Muscle of back (tissue), 13 donors: ENCODE measurements at places on chromosomes 13 and 19.

GRCh38 chr19:48632692-48633147 lies 4.5 kb downstream of the DBP start:
- DNase-seq: no peak

DNA sequence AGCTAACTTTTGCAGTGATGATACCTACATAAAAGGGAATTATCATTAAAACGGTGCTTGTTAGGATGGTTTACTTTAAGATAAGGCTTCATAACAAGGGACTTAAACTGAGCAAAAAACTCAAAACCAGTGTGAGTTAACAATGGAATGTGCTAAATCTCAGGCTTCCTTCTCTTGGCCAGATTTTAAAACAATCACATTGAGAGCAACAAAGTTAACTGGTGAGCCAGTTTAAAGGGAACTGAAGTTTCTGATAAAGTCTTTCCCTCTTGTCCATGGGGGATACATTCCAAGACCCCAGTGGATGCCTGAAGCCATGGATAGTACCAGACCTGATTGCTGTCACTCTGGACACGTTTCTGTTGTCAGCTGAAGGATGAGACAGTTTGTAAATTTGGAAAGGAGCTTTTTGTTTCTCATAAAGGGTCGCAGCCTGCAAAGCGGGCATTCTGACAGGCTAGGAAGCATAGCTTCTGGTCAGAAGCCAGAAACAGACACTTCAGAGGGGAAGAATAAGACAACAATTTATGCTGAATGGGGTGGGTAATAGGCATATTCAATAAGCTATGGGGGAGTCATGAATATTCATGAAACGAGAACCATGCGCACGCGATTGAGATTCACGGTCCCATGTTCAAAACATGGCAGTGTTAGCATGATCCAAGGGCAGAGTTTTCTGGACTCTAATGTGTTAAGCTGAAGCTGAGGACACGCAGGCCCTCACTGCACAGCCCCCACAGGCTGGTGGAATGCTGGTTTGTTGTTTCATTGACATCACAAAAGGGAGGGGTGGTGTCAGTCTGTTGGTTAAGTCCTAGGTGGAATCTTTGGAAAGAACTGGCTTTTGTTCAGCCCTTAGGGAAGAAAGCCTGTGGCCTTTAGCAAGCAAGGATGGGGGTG lies 150.6 kb upstream of the RNF113B start:
- DNase-seq: peak; percentile 15

DNA sequence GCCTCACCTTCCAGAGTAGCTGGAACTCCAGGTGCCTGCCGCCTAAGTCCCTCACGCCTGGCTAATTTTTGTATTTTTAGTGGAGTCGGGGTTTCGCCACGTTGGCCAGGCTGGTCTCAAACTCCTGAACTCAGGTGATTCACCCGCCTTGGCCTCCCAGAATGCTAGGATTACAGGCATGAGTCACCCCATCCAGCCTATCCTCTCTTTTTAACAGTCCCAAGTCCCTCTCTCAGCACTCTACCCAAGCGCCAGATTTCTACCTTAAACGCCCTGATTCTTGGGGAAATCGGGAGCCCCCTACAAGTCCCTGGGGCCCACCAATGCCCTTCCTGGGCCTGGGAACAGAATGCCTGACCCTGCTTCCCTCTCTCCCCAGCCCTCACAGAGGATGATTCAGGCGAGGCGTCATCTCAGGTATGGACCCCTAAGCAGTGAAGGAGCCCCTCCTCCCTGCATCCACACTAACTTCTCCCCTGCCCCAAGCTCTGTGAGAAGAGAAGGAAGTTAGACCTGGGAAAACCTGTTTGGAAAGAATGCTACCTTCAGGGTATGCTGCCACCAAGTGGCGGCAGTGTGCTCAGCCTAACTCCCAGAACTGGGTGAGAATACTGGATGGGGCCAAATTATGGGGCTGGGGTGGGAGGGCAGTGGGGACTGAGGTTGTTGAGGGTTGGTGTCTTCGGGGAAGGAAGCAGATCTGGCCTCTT lies 20.8 kb upstream of the EBI3 start:
- DNase-seq: no peak

DNA sequence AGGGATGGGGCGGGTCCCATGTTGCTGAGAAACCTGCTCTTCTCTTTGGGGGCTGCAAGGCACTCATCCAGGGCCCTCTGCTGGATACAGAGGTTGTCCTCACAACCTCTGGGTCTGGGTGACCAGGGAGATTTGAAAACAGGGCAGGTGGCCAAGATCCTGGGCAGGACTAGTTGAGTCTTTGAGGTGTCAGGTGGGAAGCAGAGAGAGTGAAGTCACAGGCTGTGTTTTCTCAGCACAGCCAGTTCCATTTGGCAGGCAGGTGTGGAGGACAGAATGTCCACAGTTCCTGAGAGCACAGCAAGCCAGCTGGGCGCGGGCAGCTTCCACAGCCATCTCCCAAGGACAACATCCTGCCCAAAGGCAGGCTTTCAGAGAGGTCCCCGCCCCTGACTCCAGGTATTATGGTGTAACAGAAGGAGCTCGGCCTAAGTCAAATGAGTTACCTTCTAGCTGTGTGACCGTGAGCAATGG lies 118.8 kb downstream of the NUFIP1 start:
- DNase-seq: no peak

- no peak for DNase-seq
Observed at GRCh38 chr13:109760402-109760801, 26.0 kb downstream of the IRS2 start.

DNA sequence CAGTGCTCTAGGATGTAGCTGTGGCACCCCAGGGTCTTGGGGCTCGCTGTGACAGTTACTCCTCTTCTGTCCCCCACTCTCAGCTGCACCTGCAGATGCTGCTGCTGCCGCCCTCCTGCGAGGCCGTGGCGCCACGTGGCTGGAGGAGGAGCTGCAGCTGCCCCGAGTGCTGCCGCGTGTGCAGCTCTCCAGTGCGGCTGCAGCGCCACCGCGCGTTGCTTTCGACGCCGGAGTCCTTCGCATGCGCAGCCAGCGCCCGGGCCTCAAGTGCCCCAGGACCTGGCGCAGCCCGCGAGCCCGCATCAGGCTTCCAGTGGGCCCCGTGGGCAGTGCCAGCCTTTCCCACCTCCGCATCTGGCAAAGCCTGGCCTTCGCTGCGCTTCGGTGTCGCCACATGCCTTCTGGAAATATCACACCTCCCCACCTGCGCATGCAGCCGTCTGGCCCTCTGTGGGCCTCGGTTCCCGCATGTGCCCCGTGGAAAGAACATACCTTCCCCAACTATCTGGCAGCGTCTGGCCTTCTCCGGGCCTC lies 692 bp upstream of the ZNF580 start:
- no peak for DNase-seq

DNA sequence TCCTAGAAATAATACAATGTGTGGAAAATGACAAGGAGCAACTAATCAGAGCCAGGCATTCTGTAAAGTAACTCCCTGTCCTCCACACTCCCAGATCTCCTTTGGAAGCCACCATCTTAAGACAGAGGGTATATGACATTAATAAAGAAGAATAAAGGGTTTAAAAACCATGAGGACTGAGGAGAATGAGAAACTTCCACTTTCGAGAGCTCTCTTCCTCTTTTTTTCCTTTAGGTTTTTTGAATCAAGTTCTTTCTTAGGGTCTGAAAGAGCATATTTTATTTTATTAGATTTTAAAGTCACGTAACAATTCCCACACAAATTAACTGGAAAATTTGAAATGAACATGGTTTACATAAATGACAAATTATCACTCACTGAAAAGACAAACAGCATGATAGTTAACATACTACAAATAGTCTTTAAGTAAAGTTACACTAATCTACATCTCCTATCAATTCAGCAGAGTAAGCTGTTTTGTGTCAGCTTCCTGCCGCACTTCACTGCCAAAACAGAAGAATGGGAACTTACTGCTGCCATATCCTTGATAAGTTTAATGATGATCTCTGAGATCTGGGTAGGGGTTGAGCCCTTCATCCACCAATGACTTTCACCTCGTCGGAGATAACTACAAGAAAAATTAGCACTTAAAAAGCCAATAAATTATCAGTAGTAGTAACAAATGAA lies 38.6 kb upstream of the FBXL3 start:
- DNase-seq: no peak

GRCh38 chr13:49935171-49936074 lies 717 bp downstream of the SPRYD7 start:
- DNase-seq: peak; percentile 24

- DNase-seq: no peak
Observed at GRCh38 chr13:34078334-34078999, 260.5 kb downstream of the RFC3 start.

GRCh38 chr19:6047741-6048251 lies 62.5 kb downstream of the RFX2 start:
- DNase-seq: no peak

- no peak for DNase-seq
Observed at GRCh38 chr13:30576528-30576927, 41.2 kb upstream of the USPL1 start.

- no peak for DNase-seq
Observed at GRCh38 chr19:15424692-15425272, 6.0 kb upstream of the AKAP8L start.

GRCh38 chr13:69721631-69722030 lies 386.0 kb upstream of the ATXN8OS start:
- no peak for DNase-seq

DNA sequence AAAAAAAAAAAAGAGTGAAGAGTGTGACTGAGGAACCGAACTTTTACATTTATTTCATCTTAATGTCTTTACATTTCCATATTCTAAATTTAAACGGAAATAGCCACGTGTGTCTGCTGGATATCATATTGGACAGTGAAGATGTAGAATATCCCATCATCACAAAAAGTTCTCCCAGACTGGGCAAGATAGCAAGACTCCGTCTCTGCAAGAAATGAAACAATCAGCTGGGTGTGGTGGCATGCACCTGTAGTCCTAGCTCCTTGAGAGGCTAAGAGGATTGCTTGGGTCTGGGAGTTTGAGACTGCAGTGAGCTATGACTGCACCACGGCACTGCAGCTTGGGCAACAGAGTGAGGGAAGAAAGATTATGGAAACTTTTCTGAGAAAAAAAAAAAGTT lies 3.9 kb downstream of the ZNF579 start:
- DNase-seq: no peak

DNA sequence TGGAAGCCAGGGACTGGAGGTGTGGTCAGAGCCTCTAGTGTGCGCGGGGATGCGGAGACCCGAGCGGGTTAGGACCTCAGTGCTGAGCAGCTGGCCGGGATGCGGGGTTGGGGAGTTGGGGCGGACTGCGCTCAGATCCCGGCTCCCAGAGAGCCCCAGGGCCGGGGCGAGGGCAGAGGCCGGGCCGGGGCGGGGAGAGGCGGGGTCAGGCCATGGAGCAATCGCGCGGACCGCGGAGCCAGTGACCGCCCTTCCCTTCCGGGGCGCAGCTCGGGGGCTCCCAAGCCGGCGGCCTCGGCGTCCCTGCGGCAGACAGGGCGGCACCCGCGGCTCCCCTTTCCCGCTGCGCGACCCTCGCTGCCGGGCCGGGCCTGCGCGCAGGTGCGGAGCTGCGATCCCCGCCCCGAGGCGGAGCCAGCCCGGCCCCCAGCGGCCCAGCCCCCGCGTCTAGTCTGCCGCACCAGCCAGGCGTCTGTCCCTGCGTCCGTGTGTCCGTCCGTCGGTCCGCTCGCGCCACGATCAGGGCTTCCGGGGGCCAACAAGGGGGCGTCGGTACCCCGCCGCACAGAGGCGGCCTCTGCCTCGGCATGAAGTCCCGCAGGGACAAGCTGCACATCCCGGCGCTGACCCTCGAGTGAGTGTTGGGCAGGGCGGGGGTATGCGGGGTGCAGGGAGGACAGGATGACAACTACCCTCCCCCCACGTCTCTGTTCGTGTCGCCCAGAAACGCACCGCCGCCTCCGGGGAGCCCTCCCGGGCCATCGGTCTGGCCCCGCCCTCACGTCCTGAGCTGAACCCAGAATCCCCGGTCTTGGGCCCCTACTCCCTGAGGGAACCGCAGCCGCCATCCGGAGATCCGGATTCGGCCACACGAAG lies 12.4 kb downstream of the MAST3 start:
- DNase-seq: peak; percentile 49

DNA sequence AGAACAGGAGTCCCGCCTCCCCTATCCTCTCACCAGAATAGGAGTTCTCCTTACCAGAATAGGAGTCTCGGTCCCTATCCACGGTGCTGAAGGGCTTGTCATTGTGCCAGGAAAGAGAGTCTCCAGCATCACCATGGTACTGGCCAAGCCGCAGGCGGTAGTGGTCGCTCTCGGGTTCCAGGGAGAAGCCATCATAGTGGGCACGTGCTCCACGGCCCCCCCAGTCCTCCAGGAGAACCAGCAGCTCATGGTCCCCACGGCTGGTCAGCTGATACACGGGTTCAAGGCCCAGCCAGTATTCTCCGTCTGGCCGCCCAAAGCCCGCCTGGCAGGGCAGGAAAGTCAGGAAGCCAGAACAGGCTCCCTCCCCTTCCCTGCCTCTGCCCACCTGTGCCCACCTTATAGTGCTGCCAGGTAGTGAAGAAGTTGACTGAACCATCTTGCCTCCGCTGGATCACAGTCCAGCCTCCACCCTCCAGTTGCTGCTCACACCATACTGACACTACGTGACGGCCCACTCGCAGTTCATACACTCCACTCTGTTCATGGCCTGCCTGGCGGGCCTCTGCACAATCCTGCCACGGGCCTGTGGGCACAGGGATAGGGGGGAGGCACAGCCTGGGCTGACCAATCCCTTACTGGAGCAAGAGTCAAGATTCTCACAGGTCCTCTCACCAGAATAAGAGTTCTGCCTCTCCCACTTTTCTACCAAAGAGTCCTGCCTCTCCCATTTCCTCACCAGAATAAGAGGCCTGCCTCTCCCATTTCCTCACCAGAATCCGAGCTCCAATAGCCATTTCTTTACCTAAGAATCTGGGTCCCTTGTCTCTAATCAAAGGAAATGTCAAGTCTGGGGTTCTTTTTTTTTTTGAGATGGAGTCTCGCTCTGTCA lies 7.4 kb downstream of the SHFL start:
- no peak for DNase-seq

DNA sequence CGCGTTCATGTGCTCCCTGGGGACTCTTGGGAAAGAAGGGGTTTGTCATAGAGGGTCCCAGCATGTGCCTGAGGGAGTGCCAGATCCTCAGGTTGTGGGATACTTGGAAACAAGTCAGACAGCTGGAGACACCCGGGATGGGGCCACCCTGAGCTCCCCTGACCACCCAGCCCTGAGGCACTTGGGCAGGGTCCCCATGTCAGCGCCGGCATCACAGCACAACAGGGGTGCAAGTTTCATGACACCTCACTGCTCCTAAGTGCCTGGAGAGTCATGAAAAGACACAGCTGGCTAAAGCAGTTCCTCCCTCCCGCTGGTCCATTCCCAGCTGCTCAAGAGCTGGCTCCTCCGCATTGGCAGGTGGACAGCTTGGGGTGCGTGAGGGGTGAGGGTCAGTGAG lies 102.7 kb downstream of the KDM4B start:
- no peak for DNase-seq
